ENCODE measurements at places on chromosomes 12 and 14.

GRCh38 chr14:73861073-73861472 is 9.4 kb downstream of the PTGR2 start:
- DNase-seq: no peak

DNA sequence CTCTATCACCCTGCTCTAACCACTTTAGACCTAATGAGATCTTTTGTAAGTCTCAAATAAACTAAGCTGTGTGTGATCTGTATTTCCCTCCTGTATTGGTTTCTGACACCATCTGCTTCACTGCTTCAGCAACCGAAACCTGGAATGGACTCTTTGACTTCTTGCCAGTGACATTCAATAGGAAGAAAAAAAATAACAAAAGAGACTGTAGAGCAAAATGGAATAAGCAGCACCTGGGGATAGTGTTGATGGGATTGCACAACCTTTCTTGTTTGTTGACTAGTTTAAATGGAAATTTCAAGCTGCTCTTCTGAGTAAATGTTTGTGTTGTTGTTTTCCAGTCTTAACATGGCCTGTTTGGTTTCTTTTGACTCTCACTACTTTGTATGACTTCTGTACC is 888.6 kb upstream of the SEL1L start:
- no peak for DNase-seq

DNA sequence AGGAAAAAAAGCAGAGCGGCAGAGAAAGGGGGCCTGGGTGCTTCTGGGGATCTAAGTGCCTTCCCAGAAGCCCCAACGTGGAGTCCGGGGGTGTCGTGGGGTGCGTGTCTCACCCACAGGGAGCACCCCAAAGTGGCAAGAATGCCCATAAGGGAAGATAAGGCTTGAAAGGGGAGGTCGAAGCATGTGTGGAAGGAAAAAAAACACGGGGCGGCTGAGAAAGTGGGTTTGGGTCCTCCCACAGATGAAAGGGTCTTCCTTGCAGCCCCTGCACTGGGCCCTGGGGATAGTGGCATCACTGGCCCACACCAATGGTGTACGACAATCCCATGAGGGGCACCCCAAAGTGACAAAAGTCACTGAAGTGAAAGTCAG is 275.5 kb downstream of the ALG10 start:
- no peak for DNase-seq

- DNase-seq: no peak
These were observed 131.7 kb downstream of the TMTC2 start for GRCh38 chr12:82818271-82819035.

DNA sequence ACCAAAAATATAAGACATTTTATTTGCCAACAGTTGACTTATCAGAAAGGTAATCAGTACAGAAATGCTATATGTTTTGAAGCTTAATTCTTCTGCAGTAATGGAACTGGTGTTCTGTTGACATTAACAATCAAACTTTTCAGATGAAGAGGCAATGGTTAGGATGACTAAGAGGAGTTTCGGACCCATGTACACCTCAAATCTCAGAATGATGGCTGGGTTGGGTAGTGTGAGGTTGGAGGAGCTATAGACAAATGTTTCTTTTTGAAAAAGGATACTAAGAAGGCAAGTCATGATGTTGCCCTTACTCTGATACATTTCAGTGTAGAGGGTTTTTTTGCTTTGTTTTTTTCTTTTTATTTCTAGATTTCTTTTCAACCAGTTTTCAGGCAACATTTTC is 66.9 kb downstream of the KNTC1 start:
- no peak for DNase-seq

- DNase-seq: no peak
These were observed 31.6 kb downstream of the ACACB start for GRCh38 chr12:109147954-109148353.

DNA sequence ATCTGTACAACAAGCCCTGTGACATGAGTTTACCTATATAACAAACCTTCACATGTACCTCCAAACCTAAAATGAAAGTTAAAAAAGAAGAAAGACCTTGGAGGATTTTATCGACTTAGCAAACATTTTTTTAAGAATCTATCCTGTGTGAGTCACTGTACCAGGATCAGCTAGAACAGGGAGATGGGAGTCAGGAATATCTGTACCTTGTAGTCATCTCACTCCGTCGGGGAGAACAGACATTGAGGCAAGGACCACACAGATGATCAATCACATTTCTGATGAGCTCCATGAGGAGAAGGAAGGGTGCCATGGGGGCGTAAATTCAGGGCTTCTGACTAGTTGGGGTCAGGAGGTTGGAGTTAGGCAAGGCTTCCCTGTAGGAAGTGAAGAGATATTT is 310.6 kb downstream of the VRK1 start:
- DNase-seq: no peak

DNA sequence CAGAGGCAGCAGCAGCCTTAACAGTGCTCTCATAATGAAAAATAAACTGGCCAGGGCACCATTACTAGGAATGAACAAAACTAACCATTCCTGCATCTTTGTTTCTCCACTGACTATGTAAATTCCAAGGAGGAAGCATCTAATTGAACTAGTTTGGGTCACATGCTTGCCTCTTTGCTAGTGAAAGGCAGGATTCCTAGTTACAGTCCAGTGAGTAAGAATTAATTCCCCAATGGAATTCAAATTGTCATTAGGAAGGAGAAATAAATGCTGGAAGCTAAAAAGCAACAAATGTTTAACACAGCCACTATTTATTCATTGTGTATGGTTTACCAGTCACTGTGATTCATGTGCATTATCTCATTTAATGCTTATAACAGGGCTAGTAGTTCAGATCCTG is 316.0 kb downstream of the CCDC91 start:
- no peak for DNase-seq

GRCh38 chr12:6752921-6753771 is at the start of gene MLF2:
Gene MLF2, minus strand, starts transcription at chr12:6753141. Its CDS starts 807 bp downstream, at chr12:6752334.
- DNase-seq: peak; percentile 97

DNA sequence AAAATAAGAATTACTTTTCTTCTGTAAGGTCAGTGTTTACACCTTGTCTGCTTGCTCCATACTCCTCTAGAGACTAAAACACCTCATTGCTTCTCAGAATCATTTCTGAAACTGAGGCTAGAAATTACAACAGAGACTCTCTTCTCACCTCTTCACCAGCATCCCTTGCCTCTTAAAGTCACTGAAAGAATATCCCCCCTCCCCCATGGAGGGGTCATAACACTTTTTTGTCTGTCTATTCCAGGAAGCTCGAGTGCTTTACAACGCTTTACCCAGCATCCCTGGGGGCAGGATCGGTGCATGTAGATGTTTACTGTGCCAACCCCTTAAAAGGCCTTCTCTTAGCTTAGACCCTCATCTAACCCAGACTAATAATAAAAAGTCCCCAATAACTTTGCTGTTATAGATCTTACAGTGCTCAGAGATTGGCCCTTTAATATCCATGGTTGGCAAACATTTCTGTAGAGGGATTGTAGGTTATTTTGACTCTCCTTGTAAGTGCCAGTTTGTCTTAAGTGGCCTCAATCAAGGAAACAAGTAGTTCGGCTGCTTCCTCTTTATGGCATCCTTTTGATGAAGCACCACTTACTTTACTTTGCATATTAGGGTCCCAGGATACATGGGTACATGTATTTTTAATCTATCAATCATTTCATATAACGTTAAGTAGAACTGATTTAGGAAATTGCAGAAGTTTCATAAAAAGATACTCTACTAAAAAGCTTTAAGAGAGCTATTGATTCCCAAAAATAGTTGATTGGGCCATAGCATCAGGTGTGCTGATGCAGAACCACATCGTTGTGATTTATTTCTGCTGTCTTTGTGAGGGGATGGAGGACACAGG is 29.3 kb downstream of the PRKCH start:
- DNase-seq: no peak

DNA sequence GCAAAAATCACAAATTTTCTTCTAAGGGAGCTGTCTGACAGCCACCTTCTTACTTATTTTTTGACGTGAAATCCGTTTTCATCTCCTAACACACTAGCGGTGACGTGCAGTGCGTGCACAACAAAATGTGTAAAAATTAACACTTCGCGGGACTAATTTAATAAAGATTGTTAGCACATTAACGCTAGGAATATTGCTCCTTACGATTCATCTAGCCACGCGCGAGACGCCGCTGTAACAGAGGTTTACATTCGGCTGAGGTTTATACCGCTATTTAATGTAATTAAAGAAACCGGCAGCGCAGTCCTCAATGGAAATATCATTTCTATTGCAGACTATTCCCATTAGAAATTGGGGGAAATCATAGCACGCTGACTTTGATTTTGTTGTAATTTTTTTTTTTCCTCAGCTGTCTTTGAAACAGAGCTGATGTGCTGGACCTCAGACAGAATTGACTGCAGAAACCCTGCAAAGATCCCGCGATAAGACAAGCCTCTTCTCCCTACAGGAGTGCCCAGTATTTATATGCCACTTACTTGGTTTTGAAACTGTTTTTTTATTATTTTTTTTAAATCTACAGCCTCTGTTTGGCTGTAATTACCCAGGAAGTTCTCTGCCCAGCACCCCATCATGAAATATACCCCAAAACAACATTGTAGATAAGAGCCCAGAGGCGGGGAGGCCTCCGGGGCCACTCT is 31.2 kb downstream of the BCL11B start:
- no peak for DNase-seq

DNA sequence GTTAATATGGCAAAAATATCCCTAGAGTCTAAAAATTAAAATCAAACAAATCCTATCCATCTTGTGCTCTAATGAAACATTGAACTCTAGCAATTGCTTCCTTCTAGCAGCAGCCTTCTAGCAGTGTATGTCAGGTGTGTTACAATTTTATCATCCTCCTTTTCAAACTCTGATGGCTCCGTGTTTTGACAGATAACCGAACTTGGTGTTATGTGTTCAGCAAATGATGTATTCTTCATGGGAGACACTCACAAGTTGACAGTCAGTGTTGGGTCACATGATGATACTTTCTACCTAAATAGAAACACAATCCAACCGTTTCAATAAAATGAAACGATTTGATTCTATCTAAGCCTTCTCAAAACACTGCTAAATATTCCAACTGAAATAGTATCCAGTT is 525.3 kb upstream of the NOVA1 start:
- no peak for DNase-seq

- DNase-seq: no peak
These were observed 13.0 kb upstream of the ISM2 start for GRCh38 chr14:77511486-77512162.

All from stimulated activated CD4-positive, alpha-beta T cell treated with anti-CD3 and anti-CD28 coated beads, Interleukin-2, amount 100 ng/mL, for 48 hours (primary cell).